ENCODE measurements at places on chromosomes 2 and 18.

DNA sequence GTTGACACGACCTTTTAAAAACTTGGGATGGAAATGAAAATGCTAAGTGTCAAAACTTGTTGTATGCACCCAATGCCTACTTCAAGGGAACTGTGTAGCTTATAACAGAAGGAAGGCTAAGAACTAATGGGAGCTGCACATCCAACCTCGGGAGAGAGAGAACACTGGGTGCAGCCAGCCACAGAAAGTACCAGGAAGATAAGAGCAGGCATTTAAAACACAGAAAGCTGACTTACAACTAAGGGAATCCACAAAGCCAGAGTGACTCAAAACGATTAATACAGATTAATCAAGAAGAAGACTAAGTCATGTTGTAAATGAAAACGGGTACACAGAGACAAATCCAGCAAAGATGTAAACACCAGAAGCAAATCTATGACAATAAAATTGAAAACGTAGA, 113.4 kb downstream of the HDAC4 start:
- no peak for DNase-seq

GRCh38 chr18:58687871-58688308, 16.6 kb downstream of the MALT1 start:
- peak; percentile 83 for DNase-seq

GRCh38 chr2:143901185-143901842, 618.6 kb downstream of the ZEB2 start:
- DNase-seq, result no peak

DNA sequence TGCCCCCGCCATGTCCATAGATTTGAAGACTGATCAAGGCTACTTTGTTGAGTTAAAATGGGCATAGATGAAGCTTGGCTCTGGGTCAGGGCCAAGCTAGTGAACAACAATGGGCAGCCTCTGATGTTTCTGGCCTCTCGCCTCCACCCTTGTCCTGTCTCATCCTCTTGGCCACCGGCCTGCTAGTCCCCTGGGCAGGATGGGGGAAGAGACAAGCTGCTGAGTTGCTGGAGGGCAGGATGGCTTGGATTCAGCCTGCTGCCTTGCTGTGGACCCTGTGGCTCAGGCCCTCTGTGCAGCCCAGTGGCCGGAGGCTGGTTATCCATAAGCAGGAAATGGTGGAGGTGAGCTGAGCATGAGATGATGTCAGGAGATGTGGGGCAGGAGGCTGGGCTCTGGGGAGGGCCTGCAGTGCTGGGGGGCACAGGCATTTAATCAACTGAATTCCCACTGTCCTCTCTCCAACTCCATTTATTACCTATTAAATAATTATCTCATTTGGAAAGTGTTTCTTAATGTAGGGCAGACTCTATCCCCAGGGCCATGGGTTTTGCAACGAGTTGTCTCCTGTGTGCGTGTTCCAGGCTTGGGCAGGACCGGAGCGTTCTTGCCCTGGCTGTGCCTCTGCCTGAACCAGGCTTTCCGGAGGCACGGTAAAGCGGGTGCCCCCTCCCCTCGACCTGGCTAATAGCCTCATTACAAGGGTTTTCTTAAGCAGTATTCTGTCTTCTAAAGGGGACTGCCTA, 122.9 kb downstream of the GLI2 start:
- DNase-seq, result no peak

DNA sequence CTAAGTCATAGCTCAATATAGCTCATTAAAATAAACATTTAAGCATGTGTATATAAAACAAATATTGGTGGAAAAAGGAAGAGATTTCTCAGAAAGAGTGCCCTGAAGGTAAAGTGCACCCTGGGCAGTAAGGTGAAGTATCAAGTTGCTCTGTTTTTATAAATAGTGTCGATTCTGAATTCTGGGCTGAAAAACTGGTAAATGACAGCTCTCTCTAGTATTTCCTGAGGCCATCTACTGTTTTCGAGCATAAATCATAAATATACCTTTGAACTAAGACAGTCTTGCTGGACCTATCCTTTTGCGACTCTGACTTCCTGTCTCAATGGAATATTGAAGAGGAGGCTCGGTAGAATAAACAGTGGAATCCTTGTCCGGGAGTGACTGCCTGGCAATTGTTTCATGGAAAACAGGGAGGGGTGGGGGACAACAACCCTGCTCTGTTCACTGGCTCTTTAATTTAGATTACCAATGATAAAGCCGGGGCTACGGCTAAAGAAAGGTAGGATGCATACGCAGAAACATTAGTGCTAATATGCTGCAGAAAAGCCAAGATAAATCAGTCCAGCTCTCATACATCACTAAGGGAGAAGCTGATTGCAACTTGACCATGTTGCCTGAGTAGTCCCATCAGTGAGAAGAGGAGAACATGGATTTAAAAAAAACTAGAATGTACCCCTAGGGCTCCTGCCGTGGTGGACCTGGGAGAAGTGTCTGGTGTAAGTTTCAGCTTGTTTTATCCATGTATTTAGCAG, 124.1 kb downstream of the RAPGEF4 start:
- no peak for DNase-seq

GRCh38 chr2:113138428-113139322, 11.3 kb downstream of the IL1RN start:
- DNase-seq, result peak; percentile 89

DNA sequence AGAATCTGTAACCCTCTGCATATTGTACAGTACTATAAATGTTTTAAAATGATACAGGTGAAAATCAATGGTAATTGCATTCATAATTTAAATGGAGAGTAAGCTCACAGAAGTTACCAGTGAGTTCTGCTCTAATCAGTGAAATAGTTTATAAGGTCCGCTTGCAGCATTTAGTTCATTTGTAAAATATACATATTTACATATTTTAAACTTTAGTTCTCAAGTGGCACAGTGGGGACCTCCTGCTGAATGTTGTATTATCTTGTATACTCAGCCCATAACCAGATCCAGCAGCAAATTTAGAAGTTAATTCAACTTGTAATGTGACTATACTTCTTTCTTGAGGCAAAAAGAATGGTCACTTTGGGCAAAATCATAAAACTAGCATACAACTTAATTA, 41.7 kb upstream of the TBR1 start:
- DNase-seq, result no peak

DNA sequence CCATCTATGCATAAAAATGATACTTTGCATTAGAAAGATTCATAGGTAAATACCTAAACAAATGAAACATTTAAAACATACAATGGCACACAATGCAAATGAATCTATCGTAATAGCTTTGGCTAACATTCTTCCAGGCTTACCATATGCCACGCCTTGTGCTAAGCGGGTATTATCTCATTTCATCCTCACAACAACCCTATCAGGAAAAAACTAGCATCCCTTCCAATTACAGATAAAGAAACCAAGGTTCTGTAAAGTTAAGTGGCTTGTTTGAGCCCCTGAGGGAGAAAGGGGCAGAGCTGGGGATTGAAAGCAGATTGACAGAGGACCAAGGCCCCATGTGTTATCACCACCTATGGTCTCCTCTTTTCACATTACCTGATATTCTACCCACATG, 145.4 kb upstream of the ETAA1 start:
- no peak for DNase-seq

DNA sequence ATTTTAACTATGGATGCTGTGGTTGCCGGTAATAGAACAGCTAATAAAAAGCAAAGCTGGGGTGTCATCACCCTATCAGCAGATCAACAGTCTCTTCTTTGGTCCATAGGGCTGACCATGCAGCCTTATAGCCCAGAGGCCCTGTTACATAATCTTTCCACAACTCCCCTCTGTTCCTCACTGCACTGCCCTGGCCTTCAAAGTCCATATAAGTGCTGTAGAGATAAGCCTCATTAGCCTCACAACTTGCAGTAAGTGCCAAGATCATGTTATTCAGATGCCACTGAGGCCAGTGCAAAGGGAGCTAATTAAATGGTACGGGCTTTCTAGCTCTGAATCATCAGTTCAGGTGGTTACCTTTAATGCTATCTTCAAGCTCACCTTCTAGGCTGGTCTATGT, 89.7 kb upstream of the CXCR4 start:
- DNase-seq, result no peak

GRCh38 chr2:203510941-203511305, 24.2 kb downstream of the RAPH1 start:
- DNase-seq, result no peak

GRCh38 chr2:158414538-158414937, 42.0 kb downstream of the CCDC148 start:
- no peak for DNase-seq

DNA sequence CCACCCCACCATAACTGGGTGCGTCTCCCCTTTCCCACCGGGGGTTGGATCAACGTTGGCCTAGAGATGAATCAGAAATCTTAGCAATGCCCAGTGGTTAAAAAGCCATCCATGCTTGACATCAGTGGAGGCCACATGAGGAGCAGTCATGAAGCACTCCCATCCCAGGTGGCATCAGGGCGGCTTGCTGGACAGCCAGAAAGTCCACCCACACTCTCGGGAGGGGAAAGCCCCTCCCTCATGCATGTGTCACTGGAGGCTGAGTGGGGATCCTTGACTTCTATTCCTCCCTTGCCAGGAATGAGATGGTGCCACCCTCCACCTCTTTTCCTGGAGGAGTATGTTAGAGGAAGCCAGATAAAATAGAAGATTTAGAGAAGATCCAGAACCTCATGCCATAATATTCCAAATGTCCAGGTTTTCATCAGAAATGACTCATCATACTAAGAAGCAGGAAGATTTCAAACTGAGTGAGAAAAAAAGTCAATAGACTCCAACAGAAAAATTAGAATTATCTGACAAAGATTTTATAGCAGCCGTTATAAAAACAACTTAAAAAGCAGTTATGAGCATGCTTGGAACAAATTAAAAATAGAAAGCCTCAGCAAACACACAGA, 507.1 kb upstream of the ID2 start:
- no peak for DNase-seq

- DNase-seq, result no peak
Measured at GRCh38 chr2:219650426-219651248, 23.2 kb downstream of the SLC4A3 start.

GRCh38 chr2:203451689-203452088, 83.4 kb downstream of the RAPH1 start:
- no peak for DNase-seq

DNA sequence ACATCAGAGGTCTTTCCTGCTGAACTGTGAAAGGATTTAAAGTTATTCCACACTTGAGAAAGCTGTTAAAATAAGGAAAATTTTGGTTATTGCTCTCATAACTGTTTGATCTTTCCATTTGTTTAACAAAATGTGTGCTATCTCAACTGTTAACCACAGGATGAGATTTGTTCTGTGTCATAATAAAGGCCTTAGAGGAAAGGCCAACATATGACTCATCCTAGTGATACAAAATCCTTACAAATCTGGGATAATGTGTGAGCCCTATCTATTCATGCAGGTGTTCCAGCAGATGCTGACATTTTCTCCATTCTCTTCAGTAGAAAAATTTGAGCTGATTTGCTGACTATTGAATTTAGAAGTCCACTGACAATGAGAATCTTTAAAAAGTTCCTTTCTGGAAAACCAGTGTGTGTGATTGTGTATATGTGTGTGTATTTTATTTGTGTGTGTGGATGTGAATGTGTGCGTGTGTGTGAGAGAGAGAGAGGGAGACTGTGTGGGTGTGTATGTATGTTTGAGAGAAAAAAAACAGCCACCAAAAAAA, 1111.9 kb upstream of the GYPC start:
- DNase-seq, result no peak

GRCh38 chr2:112835061-112835501, 1.5 kb downstream of the IL1B start:
- DNase-seq, result no peak

DNA sequence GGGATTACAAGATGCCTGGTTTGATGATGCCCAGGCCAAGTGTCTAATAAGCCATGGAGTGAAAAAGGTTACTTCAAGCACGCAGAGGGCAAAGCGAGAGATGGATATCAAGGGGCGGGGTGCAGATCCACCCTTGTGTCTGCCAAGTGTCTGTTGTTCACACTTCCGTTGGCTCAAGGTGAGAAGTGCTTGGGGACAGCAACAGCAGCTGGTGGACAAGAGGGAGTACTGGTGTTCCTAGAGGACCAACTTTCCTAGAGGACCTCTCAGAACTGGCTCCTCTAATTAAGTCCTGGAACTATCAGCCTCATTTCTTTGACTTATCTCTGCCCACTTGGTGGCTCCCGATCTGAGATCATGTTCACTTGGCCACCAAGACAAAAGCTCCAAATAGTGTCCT, 299.1 kb downstream of the PRKCE start:
- DNase-seq, result no peak

GRCh38 chr2:71453404-71454220, at the start of gene DYSF:
Gene DYSF (plus strand): TSS chr2:71453561.
- DNase-seq, result no peak

DNA sequence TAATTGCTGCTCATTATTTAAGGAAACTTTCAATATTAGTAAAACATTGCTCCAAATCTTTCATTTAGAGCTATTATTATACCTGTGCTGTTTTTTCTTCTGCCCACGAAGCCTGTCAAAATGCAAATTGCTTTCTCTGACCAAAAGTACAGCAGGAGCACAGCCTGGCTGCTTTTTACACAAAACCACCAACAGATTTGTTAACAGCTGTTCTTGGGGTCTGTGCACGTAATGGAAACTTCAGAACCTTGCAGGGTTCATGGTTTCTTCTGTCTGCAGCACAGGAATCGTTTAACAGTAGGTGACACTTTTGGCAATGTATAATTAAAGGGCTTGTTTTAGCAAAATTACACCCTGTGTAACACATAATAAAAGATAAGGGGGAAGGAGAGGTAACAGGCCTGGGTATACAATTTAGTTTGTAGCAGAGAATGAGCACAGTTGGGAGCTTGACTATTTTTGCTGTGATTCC, 447.3 kb downstream of the KCNJ3 start:
- no peak for DNase-seq

DNA sequence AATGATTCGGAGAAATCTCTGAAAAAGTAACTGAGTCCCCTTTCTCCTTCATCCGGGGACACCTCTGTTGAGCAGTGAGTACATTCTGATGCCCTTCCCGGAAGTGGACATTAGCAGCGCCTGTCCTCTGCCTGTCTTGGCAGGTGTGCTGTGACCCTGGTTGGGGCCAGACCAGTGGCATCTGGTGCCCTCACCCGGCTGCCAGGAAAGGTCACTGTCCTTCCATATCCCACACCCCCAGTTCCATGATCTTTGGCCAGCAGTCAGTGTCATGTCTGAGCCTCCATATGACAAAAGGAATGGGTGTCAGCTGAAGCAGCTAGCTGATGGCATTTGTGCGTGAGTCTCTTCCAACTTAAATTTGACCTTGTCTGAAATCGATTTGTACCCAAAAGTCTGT, 128.1 kb downstream of the NCK2 start:
- DNase-seq, result no peak
